ENCODE measurements at places on chromosomes 6 and 20.

DNA sequence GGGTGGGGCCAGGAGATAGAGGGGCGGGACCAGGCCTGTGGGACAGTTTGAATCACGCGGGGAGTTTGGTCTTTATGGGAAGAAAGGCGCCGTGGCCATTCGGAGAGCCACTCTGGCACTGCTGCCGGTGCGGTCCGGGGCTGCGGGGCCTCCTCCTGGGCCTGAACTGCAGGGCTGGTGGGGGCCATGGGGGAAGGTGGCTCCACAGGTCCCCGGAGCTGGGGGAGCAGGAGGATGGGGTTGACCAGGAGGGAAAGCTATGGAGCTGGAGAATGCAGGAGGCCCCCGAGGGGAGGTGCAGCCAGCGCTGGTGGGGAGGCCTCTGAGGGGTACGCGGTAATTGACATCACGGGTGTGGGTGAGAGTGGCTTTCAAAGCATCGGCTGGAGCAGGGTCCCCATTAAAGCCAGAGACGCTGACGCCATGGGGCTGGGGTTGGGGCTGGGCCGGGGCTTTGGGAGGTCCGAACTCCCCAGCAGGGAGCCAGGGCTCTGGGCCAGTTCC, 1.8 kb upstream of the BHLHE23 start:
- no peak for DNase-seq

DNA sequence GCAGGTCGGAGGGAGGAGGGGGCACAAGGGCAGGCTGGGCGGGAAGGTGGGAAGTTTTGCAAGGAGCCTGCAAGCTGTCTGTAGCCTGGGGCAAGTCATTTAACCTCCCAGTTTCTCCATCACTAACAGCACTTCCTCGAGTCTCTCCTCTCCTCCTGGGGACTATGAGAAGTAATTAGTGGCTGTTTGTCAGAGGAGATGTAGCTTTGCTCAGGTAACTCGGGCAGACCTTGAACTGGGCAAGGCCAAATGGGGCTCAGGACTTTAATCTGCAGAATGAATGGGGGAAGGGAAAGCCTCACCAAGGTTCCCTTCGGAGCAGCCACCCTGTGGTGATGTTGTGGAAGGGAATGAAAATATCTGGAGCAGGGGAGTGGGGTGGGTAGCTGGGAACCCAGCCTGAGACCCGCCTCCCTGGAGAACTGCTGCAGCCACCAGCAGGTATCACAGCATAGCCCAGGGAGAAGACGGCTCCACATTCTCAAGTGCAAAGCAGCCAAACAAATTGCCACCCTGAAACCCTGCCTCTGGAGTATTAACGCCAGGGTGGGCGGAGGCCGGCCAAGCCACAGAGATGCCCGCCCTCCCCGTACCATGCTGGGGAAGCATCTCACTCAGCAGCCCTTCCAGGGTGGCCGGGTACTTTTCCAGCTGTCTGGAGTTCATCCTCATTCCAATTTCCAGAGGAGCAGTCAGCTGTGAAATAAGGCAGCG, 6.1 kb upstream of the LEMD2 start:
- DNase-seq: no peak

DNA sequence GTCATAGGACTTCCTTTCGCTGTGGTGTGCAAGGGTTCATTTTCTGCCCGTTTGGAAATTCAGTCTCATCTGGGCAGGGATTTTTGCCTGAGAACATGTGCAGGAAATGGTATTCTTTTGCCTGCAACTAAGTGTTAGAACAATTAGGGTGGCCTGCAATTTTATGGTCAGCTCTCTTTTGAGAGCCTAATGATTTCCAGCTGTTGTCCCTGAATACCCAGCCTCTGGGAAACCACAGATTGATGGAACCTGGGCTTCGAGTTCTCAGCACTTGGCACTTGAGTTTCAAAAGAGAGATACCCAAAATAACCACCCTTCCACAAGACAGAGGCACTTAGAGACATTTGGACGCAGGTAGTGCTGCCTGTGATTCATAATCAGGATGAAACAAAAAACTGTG, 217.2 kb upstream of the FOXA2 start:
- no peak for DNase-seq

DNA sequence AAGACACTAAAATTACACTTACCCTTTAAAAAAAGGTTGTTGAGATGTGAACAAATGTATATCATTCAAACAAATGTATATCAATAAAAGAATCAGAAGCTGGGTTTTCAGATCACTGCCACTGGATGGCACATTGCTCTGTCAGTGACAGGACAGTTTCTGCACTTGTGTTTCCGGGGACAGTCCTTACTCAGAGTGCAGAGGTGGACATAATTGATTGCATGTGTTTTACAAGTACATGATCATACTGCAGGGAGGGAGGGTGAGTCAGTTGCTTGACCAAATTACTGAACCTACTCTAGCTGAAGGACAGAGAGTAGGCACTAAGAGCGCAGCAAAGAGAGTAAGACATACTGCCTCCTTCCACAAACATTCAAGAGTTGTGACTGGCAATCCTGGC, 302.3 kb downstream of the TENT5A start:
- no peak for DNase-seq

- DNase-seq: no peak
Observed at GRCh38 chr6:7269816-7270215, 43.2 kb downstream of the SSR1 start.

- DNase-seq: peak; percentile 90
Observed at GRCh38 chr6:30617565-30618269, at the start of gene MRPS18B. MRPS18B (plus strand) TSS chr6:30617840; CDS start chr6:30617866, 26 bp downstream.

GRCh38 chr6:28586962-28587745, 61.5 kb downstream of the GPX5 start:
- peak; percentile 54 for DNase-seq

DNA sequence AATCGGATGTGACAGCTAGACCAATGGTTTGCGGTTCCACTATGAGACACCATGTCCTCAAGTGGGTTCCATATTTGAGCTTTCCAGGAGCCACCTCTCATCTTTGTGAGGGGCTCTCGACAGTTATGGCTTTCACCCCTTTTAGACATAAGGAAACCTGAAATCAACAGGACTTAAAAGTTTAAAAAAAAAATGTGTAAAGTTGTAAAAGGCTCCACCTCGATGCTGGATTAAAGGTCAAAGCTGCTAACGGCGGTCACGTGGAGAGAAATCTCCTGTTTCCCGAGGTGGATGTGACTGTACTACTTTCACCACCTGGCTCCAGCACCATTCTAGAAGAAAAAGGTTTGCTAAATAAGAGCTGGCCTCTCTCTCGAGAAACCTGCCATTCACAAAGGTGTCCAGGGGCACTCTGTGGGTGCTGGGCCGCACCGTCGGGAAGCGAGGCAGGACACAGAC, 542 bp downstream of the ATP5F1E start:
- DNase-seq: no peak

DNA sequence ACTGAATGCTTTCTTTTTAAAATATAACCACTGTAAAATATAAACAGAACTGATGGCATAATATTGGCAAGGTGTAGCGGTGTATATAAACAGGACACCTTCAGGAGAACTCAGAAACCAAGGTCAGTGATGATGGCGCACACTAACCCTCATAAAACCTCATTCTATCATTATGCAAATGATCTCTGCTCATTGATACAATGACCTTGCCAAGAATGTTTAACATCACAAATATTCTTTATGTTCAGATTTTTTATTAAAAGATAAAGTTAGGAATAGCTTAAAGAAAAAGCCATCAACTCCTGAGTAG, 48.6 kb upstream of the DST start:
- DNase-seq: no peak

DNA sequence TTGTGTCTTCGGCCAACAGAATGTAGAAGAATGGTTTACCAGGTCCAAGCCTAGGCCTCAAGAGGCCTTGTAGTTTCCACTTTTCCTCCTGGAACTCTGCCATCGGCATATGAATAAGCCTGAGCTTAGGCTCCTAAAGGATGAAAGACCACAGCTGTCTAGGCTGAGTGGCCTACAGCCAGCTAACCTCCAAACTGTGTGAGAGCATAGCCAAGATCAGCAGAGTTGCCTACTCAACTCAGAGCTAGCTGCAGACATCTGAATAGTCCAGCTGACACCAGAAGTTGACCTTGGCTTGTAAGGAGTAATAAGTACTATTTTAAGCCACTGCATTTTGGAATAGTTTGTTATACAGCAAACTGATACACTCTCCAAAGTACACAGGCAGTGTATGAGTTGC, 52.6 kb upstream of the SMIM29 start:
- no peak for DNase-seq

DNA sequence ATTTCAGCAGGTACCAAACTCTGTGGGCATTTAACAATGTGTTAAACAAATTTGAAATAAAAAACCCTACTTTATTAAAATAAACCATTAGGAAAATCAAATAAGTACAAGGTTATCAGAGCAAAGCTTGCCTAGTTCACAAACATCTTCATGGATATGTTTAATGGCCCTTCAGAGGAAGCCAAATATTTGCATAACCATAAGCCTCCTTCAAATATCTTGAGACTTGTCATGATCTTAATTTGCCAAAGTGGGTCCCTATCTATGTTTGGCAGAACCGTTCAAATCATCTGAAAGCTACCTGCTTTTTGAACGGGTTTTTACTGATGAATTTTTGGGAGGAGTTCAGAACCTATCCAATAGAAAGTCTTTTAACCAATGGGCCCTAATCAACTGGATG, 176.3 kb downstream of the BACH2 start:
- no peak for DNase-seq

GRCh38 chr6:47357827-47358226, 48.1 kb upstream of the TNFRSF21 start:
- no peak for DNase-seq

- DNase-seq: no peak
Observed at GRCh38 chr6:137001299-137001976, 43.3 kb downstream of the IL20RA start.

DNA sequence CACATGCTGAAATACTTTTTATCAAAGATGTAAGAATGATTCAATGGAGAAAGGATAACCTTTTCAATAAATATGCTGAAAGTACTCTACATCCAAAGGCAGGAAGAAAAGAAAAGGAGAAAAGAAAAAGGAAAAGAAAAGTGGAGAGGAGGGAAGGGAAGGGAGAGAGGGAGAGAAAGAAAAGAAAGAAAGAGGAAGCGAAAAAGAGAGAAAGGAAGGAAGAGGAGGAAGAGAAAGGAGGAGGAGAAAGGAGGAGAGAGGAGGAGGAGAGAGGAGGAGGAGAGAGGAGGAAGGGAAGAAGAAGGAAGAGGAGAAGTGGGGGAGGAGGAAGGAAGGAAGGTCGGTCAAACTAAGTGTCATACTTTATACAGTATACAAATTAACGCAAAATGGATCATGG, 297.4 kb upstream of the HSF2 start:
- DNase-seq: no peak

DNA sequence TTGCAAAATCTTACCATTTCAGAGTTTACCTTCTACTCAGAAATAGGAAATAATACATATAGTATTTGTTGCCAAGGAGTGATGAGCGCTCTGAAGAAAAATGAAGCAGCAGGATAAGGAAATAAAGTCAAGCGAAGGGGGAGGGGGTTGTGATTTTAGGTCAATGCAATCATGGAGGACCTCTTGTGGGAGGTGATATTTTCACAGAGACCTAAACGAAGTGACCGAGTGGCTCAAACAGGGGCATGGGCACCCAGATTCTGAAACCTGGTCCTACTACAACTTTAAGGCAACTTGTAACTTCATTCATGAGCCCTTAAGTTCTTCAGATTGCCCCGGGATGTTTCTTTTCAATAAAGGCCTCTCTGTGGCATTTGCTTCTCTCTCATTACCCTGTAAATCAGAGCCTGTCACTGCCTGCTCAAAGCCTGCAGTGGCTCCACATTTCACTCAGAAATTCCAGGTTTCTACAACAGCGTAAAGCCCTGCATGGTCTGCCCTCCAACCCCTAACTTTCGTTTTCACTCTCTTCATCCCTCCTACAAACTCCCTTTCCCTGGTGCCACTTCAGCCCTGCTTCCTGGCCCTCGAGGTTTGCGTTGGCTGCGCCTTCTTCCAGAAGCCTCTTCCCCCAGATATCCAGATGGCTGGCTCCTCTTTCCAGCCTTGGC, 162.7 kb downstream of the TBC1D7 start:
- DNase-seq: no peak

DNA sequence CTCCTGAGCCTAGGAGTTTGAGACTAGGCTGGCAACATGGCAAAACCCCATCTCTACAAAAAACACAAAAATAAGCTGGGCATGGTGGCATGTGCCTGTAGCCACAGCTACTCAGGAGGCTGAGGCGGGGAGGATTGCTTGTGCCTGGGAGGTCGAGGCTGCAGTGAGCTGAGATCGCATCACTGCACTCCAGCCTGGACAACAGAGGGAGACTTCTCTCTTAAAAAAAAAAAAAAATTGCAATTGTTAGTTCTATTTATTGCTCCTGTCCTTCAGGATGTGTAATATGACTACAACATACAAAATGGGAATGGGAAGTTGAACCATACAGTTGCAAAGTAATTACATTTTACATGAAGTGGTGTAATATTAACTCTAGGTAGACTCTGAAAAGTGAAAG, 8.1 kb upstream of the AARS2 start:
- no peak for DNase-seq
